ENCODE measurements at places on chromosomes 6 and 20. TPM values are rescaled to one million over a fixed set of nuclear protein-coding genes. Genes with fewer than 3 reads are reported as not detected.

DNA sequence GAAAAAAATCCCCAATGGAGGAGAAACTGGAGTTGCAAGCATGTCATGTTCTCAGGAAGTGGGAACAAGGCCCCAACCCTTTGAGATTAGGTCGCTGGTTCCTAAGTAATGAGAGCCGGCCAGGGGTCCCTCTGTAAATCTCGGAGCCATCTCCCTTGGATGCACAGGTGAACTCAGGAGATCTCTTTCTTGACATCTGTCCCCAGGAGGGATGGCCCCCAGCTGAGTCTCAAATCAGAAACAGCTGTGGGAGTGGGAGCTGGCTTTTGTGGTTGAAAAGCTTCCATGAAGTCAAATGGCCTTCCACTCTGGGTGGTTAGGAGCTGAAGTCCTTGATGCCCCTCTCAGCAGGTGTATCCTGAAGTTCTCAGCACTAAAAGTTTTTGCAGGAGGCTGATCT is 257.1 kb downstream of the BMP7 start:
- no peak for DNase-seq

- no peak for DNase-seq
Observed at GRCh38 chr6:39999006-39999867, 65.0 kb upstream of the MOCS1 start.

DNA sequence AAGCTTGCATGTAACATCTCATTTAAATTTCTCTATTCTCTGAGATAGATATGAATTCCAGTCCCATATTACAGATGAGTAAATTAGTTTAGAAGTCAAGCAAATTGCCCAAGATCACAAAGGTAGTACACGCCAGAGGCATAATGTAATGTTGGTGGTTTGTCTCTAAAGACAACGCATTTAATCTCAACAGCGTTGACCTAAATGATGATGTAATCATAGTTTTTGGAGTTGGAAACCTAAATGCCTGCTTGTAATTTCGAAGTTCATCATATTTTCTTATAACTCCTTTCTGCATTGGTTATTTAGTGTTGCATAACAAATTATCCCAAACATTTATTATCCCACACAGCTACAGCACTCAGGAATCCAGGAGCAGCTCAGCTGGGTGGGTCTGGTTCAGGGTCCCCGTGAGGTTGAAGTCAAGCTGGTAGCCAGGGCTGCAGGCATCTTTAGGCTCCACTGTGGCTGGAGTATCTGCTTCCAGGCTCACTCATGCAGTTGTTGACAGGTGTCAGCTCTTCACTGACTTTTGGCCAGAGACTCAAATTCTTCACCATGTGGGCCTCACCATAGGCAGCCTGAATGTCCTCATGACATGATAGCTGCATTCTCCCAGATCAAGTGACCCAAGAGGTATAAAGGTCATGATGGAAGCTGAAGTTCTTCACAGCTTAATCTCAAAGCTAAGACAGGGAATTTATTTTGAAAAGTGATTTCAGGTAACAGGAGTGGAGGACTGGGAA is 122.0 kb upstream of the SPTLC3 start:
- no peak for DNase-seq

- DNase-seq = no peak
Observed at GRCh38 chr6:136525586-136526195, 24.5 kb downstream of the MAP7 start.

DNA sequence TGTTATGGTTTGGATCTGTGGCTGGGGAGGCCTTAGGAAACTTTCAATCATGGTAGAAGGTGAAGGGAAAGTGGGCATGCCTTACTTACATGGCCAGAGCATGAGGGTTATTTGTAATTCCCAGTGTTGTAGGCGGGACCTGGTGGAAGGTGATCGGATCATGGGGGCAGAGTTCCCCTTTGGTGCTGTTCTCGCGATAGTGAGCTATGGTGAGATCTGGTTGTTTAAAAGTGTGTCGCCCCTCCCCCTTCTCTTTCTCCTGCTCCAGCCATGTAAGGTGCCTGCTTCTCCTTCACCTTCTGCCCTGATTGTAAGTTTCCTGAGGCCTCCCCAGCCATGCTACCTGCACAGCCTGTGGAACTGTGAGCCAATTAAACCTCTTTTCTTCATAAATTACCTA is 145.8 kb downstream of the TFAP2C start:
- no peak for DNase-seq

DNA sequence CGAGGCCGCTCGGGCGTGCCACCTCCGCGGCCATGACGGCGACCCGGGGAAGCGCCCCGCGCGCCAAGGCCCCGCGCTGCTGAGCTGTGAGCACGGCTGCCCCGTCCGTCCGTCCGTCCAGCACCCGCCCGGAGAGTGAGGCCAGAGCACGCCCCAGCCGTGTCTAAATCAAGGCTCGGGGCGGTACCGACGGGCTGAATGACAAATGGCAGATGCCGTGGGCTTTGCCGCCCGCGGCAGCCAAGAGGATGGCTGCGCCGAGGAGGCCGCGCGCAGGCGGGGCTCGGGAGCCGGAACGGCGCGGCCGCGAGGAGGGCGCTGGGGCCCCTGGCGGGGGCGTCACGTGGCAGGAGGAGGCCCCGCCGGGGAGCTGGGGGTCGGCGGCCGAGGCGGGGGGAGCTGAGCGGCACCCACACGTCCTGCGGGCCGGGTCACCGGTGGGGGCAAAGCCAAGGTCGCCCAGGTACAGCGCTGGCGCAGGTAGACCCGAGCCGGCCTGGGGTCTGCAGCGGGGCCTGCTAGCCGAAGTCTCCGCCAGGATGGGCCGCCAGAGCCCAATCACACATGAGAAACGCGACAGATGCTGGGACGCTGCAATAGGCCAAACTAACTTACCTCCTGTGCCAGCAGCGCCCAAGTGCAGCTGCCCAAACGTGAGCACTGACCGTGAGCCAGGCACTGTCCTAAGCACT is at the start of gene PLAGL1:
TSS of gene PLAGL1 (minus strand) at position 140 of the 692 bp plus-strand sequence. CDS start 60,123 bp downstream, outside the sequence.
- DNase-seq = peak; percentile 64

- no peak for DNase-seq
Observed at GRCh38 chr6:89180971-89181370, 35.1 kb downstream of the PM20D2 start.

- DNase-seq = no peak
Observed at GRCh38 chr20:25535762-25536161, 49.6 kb downstream of the NINL start.

- no peak for DNase-seq
Observed at GRCh38 chr20:6605055-6605935, 162.2 kb upstream of the BMP2 start.

DNA sequence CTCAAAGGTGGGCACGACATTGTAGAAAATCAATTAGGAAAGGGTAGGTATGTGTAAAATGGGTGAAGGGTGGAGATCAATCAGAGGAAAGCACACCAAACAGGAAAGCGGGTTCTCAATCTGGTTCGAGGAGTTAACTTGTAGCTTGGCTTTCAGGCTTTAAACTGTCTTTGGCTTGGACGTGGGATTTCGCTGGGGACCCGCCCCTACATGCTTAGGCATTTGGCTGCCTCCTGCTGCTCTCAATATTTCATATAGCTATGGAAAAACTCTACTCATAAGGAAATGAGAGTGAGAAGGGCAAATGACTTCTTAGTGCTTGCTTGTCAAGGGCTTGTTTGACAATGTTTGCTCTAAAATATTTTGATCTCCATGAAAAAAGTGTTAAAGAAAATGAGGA is 38.1 kb upstream of the PDE7B start:
- no peak for DNase-seq

GRCh38 chr6:14110001-14110818 is 7.4 kb upstream of the CD83 start:
- DNase-seq = no peak

DNA sequence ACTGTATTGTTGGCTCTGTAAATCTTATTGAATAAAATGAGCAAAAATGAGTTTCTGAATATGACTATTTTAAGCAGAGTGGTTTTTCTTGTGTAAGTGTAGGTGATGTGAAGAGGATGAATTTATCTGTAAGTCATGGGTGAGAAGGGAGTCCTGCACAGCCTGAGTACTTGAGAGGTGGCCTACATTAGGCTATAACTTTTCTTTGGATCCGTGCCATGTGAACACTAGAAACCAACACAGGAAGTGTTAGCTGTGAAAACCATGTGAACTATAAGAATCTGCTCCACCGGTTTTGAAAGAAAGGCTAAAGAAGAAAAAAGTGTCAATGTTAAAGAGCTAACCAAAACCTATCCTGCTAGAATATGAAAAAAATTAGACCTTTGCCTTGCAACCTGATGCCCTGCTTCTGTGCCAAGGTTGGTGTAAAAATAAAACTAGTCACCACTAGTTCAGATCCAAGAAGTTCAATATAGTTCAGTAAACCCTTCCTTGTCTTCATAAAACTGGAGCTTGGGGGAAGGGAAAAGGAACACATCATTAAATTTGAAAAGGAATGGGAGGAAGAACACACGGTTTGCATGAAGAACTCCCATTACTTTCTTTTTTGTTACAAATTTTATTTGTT is 21.3 kb downstream of the PLCB1 start:
- DNase-seq = peak; percentile 38

GRCh38 chr20:33842346-33842745 is 31.2 kb downstream of the CHMP4B start:
- DNase-seq = no peak

DNA sequence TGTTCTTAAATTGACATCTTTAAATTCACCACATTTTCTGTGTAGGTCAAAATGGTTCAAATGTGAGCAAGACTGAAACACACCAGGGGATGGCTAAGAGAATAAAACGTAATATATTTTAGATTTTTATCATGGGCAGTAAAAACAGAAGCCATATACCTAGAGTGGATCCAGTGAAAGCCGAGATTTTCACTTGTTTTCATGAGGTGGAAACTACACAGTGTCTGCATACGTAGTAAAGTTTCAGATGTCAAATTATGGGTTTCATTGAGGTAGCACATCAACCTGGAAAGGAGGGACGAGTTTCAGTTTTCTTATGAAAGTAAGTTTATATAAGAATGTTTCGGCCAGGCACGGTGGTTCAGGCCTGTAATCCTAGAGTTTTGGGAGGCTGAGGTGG is 25.9 kb downstream of the METTL24 start:
- no peak for DNase-seq

DNA sequence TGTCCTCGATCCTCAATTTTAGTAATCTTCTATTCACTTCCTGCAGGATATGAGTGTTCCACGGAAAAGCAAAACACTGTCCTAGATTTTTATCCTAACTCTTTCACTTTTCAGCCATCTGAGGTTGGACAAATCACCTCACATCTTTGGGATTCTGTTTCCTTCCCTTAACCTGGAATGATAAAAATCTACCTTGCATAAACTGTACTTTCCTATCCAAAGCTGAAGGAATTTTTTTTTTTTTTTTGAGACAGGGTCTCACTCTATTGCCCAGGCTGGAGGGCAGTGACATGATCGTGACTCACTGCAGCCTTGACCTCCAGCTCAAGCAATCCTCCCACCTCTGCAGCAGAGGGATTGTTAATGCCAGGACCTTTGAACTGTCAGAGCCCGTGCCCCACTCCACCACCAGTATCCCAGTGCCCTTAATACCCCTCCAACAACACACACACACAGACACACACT is 20.5 kb downstream of the CAPN11 start:
- DNase-seq = peak; percentile 13

GRCh38 chr6:138607478-138608433 is 108.5 kb upstream of the NHSL1 start:
- no peak for DNase-seq

- peak; percentile 55 for DNase-seq
Observed at GRCh38 chr6:167825332-167826229, 1.1 kb upstream of the AFDN start.

DNA sequence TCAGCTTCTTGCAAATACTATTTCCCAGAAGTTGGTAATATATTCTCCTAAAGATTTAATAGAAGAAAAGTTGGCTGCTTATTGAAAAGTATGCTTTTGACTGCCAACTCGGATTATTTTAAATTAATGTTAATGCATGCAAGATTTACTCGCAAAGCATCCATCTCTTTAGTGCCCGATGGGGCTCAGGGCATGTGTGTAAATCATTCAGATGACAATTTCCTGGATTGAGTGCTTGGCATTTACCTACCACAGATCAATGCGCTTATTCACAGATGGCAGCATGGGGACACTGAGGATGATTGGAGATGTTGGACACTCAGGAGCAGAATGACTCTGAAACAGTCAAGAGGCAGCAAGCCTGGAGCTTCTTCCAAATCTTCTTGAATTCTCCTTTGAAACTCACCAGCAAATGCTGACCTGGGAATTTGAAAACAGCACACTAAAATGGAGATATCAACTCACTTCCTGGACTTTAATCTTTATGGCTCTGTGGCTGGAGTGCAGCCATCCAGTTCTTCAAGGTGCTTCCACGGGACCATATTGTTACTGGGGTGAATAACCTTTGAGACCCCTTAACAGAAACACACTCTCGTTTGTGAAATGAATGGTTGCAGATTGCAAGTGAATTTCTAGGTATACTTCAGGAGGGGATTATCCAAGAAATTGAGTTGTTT is 34.1 kb upstream of the TIAM2 start:
- DNase-seq = no peak

DNA sequence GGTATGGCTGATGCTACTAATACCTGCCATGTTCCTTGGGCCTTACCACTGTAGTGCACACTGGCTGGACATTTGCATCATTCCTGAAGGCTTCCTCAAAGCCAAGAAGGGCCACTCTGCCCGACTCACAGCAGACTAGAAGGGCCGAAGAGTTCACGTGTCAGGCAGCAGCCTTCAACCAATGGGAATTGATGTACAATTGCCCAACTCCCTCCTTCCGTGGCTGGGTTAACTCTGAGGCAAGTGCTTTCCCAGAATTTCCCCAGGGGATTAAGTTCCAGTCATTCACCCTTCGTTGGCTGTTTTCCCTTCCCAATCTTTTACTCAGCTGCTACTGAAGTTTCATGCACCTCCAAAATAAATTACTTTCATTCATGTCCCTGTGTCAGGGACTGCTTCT is 29.8 kb downstream of the PSMB9 start:
- peak; percentile 88 for DNase-seq

GRCh38 chr6:99350573-99350972 is 1.1 kb upstream of the FAXC start:
- no peak for DNase-seq

DNA sequence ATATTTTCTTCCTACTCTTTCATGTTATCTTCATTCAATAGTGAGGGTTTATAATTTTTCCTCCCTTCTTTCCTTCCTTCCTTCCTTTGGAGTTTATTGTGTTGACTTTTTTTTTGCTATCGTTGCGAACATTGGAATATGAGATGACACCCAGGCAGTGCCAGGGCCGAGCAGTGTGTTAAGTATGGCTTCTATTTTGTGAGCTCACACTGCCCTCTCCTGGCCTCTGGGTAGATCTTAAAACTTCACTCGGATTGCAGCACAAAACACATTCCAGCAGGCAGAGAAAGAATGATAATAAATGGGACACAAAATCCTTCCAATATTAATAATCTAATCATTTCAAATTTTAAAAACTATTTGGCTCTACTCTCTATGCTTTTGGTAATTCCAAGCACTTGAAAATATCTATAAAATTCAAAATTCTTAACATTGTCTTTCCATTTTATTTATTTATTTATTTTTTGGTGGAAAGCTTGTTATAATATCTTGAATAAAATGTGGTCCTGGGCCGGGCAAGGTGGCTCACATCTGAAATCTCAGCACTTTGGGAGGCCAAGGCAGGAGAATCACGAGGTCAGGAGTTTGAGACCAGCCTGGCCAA is 147.4 kb upstream of the OLIG3 start:
- peak; percentile 87 for DNase-seq

MYLK4 gene
- total RNA-seq = 0.93 TPM

AGPAT4 gene
- total RNA-seq = 7.3 TPM

NHLRC1 gene
- not detected for total RNA-seq

NRN1 gene
- total RNA-seq = not detected

ULBP1 gene
- total RNA-seq = not detected

CCN5 gene
- total RNA-seq = 0.93 TPM

CDYL gene
- 56.8 TPM for total RNA-seq

WFDC5 gene
- not detected for total RNA-seq

ID1 gene
- 38.4 TPM for total RNA-seq
